Stimulated activated CD4-positive, alpha-beta T cell treated with anti-CD3 and anti-CD28 coated beads, Interleukin-4, amount 100 ng/mL, for 4 hours (primary cell): ENCODE measurements at places on chromosomes 5 and 9.
A peak's percentile ranks its signal among the peaks of the same experiment; 100 is the strongest.

DNA sequence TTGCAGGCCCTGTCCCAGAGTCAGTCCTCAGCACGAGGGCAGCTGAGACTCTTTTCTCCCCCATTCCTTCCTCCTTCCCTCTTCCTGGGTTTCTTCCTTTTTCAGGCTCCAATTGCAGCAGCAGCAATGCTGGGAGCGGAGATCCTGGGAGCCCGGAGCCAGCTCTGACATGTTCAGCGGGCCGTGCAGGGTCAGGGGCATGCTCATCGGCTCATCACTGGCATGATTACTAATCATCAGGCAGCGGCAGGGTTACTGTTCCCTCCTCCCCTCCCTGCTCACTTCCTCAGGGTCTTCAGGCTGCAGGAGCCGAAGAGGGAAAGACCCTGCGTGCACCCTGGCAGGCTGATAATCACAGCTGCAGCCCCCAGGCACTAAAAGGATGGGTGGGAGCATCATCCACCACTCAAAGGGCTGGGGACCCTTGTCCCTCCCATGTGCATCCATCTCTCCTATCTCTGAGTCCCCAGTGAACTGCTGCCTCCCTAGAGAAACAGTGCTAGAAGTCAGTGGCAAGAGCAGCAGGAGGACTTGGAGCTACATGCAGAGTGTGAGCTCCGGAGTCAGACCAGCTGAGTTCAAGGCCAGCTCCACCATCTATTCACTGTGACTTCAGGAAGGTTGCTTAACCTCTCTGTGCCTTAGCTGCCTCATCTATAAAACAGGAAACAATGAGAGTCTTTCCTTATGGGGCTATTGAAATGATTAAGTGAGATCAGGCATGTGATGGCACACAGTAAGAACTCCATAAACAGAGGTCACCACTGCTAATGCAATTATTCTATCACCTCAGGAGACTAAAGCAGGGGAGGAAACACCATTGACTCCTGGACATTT lies 7.8 kb upstream of the KCNIP1 start:
- DNase-seq, result no peak

DNA sequence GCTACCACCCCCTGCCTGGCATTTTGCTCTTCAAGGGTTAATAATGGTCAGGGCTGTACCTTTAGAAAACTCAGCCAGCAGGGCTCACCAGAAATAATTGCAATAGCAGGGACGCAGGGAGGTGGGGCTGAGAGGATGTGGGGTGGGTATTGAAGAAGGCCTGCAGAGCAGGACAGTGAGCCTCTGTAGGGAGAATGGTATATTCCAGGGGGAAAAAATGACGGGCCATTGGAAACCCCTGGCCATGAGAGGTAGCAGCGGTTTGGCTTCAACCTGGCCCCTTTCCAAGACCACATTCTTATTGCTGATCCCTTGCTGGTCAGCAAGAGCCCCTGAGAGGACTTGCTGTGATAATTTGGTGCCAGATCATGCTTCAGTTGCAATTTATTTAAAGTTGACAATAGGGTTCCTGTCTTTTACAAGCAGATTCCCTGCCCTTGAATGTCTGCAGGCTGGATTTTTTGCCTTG lies 36.7 kb upstream of the CTNNA1 start:
- no peak for DNase-seq

DNA sequence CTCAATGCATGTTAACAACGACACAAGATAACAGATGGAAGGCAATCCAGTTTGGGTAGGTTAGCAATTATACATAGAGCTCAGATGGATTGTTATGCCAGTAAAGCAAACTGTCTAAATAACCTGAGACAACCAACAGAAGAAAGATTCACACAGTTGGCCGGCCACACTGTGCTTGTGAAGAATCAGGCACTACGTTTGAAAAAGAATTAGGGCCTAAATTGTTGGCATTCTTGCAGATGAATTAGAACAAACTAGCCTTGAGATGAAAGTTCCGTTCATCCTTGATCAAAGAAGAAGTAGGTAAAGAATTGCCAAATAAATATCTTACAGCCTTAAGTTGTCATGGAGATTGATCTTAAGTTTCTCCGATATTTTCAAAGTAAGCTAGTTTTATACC lies 210.6 kb downstream of the CDH18 start:
- DNase-seq, result no peak

- no peak for DNase-seq
Measured at GRCh38 chr9:114461468-114461867, 43.8 kb downstream of the WHRN start.

DNA sequence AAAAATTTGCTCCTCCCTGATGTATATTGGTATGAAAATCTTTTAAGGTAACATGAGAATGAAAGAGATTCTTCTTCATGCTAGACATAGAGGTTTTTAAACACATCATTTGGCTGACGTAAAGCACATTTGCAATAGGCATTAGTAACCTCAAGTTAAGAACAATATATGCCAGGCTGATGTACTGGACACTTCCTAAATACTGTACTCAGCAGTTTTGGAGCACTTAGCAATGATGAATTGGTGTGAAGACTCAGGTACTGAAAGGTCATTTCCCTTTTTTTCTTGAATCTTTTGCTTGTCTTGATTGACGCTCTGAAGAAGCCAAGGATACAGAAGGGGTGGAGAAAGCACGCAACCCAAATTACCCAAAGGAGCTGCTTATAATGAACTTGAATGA lies 322.5 kb downstream of the PDE4D start:
- DNase-seq, result no peak

DNA sequence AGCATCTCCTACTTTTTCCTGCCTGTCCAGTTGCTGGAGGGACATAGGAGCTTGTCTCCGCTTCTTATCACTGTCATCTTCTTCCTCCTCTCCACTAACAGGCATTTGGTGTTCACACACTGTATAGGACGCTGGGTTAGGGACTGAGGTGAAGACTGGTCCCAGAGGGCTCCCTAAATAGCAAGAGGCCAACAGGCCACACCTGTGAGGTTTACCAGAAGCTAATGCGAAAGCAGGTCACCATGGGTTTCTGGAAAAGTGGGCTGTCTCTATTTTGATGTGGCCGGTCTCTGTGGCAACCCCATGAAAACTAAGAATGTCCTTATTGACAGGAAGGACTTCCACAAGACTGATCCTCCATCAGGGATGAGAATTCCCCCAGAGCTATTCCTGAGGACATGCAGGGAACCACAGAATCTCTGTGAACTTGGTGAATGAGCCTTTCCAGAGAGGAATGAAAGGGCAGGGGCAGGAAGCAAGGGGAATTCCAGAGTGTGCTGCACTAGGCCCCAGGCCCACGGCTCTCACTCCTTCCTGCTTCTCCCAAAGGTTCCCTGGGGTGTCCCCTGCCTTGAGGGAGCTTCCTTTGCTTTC lies 61.7 kb downstream of the DAP start:
- DNase-seq, result no peak

DNA sequence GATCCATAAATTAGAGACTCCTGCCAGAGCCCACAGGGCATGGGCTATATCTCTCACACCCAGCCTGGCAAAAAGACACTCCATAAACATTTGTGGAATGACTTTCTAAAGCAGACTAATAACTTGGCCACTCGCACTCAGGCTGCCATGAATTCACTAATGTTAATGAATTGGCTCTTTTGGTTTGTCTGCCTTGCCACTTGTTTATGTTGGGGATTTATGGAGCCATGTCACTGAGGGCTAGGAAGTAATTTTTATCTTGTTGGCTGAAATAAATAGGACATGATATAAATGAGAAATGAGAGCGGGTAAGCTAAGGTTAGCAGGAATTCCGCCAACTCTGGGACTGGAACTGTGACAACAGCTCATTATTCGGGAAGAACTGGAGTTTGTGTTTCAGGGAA lies 55.2 kb downstream of the DROSHA start:
- DNase-seq, result no peak

- DNase-seq, result no peak
Measured at GRCh38 chr5:95709967-95710650, 21.0 kb upstream of the RHOBTB3 start.

- no peak for DNase-seq
Measured at GRCh38 chr5:62100201-62100600, 205.8 kb upstream of the KIF2A start.

DNA sequence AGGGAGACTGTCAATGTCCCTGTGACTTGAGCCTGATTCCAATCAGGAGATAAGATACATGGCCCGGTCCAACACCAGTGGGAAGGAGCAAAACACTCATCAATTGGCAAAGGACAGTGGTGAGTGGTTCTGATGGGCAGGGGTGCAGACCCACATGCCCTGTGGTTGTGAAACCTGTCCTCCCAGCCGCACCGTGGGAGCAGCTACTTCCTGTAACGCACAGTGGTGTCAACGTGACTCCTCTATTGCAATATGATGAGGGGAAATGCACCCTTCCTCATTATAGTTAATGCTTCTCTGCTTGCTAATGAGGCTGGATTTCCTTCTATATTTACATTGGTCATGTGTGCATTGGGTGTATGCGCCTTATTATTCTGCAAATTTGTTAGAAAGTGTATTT lies 223.0 kb downstream of the IRX1 start:
- no peak for DNase-seq

- DNase-seq, result no peak
Measured at GRCh38 chr5:107937651-107938355, 267.1 kb upstream of the EFNA5 start.

- no peak for DNase-seq
Measured at GRCh38 chr5:160221082-160221481, 8.2 kb upstream of the FABP6 start.

DNA sequence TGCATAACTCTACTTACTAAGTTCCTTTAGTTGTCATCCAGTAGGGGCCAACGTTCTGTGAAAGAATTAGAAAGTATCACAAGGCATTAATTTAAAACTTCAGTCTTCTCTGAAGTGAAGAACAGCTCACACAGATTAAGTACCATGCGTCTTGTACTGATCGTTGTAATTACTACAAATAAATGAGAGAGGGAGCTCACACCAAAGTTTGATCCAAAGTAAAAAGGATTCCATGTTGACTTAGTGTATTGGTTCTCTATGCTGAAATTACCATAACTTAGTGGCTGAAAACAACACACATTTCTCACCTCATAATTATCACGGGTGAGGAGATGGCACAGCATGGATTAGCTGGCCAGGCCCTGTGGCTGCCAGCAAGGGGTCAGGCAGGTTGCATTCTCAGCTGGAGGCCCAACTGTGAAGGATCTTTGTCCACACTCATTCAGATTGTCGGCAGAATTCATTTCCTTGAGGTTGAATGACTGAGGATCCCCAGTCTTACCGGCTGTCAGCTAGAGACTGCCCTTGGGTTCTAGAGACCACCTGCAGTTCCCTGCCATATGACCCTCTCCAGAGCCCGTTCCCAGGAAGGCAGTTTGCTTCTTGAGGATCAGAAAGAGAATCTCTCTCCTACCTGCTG lies 169.1 kb downstream of the YTHDC2 start:
- no peak for DNase-seq

DNA sequence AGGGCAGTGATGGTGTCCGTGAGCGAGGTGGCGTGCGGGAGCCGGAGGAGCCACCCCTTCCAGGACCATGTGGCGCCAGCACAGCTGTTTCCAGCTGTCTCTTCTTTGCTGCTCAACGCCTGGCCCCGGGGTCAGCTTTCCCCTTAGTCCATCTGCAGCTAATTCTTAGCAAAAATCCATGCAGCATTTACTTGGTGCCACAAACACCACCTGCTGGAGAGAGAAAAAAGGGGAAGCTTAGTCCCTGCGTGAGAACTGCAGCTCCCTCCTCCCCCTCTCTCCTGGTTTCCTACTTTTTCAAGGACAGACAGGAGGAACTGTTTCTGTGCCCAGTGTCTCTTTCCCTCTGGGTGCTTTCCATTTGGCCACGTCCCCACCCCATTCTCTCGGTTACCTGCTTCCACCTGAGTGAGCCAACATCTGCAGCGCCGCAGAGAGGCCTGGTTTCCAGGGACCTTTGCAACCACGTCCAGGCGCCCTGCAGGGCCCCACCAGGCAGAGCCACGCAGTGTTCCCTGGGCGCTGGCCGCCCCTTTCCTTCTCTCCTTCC lies 3.4 kb downstream of the SLC6A19 start:
- no peak for DNase-seq

DNA sequence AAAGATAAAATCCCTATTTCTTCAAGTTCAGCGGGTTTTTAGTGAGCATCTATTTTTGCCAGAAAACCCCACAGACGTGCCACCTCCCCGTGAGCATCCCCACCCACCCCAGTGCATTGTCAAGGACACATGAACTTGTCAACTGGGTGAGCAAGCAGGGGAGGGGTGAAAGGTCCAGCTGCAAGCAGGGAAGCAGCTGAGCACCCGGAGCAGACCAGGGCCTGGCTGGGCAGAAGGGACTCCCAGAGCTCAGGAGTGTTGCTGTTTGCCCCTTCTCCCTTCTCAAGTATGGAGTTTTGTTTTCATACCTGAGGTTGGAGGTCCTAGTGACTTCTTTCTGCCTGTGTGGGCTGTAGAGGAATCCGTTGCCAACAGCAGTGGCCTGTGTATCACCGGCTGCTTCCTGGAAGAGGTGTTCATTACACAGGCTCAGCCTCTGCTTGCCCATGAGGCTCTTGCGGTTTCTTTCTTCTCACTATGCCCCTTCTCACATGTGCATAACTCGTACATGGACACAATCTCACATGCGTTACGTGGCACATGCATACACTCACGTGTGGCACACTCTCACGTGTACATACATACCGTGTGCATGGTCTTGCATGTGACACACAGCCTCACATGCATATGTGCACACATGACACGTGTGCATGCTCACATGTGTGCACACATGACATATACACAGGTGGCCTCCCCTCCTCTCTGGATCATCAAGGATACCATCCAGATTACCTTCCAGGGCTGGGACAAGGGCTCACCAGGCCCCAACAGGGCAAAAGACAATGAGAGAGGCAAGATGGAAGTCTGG lies 126.7 kb downstream of the MVB12B start:
- no peak for DNase-seq

- DNase-seq, result no peak
Measured at GRCh38 chr5:73436535-73437100, 12.0 kb downstream of the FOXD1 start.

DNA sequence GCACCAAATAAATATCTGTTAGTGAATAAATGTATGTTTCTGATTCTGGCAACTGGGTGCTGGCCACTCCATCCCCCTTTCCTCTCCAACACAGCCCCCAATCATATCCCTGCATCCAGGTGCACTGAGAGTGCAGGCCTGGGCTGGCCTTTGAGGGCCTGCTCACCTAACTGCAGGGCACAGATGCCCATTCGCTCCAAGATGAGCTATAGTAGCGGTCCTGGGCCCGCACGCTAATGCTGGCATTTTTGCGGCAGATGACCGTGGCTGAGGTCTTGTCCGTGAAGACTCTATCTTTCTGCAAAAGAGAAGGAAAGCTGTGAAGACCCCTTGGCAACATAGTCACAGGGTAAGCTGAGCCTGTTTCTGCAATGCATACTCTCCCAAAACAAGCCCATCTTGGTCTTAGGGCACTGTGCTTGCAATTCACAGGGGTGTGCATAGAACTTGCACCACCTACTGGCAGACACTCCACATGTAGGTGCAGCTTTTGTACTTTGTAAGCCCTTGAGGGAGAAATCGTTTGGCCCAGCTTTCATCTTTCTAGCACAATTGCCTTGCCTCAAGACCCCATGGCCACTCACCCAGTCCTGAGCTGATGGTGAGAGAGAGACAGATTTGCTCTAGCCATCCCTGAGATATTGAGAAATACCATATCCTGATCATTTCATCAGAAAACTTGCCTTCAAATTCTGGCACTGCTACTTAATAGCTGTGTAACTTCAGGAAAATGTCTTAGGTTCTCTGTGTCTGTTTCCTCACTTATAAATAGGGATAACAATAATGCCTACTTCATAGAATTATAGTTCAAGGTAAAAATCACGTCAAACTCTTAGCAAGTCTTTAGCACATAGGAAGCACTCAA lies 13.5 kb downstream of the IL12B start:
- DNase-seq, result peak; percentile 23

- DNase-seq, result no peak
Measured at GRCh38 chr9:116160676-116161571, 7.3 kb downstream of the PAPPA start.
